COR-L47 (cell line): ENCODE measurements at places on chromosomes 2 and 18.
A peak's percentile ranks its signal among the peaks of the same experiment; 100 is the strongest.

DNA sequence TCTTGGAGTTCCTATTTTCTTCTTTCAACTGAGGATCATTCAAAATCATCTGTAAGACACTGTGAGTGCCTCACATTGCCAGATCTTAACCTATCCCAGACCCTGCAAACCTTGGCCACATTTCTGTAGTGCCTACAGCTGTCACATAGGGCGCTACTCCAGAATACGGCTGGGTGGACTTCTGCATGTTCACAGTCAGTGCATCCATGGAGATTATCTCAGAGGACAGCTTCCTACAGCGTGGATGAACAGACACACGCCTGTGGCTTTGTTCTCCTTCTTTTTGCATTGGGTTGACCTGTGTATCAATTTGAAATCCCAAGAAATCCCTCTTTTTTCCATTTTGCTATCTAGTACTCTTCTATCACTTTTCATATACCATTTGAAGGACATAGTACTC lies 1.9 kb upstream of the KLHL29 start:
- no peak for DNase-seq

DNA sequence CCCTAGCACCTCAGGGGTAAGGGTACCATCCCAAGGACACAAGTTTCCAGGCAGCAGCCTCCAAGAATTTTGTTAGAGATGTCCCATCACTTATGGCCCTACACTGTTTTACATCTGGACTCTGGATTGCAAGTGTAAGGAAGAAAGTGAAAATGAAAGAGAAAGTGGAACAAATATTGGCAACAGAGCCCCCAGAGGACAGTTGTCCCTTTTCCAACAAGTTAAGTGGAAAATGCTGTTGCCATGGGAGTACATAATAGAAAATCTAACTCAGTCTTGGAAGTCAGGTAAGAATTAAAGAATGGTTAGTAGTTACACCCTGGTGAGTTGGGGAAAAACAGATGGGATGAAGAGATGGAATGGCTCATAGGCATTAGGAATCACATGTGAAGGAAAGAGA lies 50.6 kb downstream of the TTC21B start:
- peak; percentile 1 for DNase-seq

- DNase-seq = no peak
Measured at GRCh38 chr2:15919716-15920434, 20.5 kb upstream of the MYCN start.

DNA sequence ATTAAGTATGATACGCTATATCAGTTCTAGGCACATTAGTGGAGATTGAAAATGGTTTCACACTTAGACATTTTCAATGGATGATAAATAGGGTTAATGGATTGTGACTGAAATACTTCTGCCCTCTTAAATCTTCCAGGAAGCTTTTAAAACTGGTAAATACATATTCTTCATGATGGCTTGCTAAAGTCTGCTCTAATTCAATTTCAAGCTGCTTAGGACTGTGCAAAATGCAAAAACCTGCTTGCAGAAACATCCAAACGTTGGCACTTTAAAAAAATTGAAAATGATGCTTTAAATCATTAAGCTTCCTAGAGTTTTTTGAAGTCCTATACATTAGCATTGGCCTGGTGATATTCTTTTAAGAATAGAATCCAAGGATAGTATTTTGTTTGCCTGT lies 214.8 kb upstream of the FSHR start:
- no peak for DNase-seq

GRCh38 chr18:37162551-37162950 lies 333.6 kb downstream of the KIAA1328 start:
- no peak for DNase-seq

DNA sequence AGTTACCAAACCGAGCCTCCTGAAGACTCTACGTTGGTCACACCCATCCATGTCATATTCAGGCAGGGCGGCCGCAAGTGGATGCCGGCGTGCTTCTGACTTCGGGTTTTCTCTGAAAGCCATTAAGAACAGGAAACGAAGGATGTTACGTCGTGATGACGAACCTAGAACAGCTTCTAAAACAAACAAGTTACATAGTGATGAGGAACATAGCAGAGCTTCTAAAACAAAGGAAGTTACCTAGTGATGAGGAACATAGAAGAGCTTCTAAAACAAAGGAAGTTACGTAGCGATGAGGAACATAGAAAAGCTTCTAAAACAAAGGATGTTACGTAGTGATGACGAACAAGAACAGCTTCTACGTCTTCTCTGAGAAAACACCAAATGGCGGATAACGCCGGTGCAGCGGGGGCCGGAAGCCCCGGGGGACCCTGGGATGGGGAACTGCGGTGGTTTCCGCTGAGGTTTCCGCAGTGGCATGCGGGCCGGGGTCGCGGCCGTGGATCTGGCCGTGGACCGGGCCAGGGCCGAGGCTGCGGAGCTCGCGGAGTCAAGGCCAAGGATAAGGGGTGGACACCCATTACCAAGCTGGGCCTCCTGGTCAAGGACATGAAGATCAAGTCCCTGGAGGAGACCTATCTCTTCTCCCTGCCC lies 141.1 kb downstream of the SOCS6 start:
- DNase-seq = no peak

GRCh38 chr2:217736776-217737550 lies 265.8 kb downstream of the TNS1 start:
- DNase-seq = no peak

DNA sequence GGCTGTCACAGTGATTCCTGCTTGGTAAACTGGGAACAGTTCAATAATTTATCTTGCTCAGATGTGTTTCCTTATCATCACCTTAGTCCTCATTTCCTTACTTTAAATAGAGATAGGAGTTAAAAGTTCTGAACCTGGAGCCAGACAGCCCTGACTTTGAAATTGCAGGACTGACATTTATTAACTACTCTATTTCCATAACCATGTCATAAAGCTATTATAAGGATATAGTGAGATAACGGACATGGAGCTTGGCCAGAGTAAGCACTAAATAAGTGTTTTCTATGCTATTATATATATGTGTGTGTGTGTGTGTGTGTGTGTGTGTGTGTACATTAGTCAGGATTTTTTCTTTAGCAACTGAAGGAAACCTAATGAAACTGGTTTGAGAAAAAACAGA lies 13.1 kb downstream of the NT5DC4 start:
- DNase-seq = no peak
